ENCODE measurements at places on chromosomes 3 and 15.

DNA sequence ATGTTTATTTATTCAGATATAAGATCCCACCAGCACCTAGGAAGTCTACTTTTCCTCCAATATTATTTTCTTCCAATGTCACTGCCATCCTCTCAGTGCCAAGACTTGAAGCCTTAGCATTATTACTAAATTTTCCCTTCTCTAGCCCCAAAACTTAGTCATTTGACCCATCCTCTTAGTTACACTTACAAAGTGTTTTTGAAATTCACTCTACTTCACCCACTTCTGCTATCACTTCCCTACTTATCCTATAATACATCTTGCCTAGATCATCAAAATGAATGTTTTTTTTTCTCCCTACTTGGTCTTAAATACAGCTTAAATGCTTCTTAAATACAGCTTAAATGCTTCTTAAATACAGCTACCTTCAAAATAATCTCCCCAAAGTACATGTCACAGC lies 376.6 kb downstream of the RSL24D1 start:
- DNase-seq = no peak

GRCh38 chr3:77079988-77080610 lies 40.2 kb downstream of the ROBO2 start:
- no peak for DNase-seq

DNA sequence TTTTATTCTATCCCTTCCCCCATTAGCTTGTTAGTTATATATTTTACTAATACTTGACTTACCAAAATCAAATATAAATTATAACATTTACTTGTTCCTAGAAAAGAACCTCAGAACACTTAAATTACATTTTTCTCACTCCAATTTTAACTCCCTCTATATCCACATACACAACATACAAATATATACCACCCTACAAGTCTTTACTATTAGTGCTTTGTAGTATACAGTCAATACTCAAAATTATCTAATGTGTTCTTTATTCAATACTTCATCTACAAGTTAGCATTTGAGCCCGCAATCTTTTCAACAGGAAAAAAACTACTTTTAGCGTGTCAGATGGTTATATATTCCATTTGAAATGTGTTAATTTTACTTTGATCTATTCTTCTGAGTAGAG lies 100.3 kb downstream of the ADAM10 start:
- DNase-seq = no peak

- DNase-seq = no peak
Observed at GRCh38 chr15:94387849-94388441, 156.6 kb downstream of the MCTP2 start.

- DNase-seq = no peak
Observed at GRCh38 chr3:111566844-111567243, 24.8 kb downstream of the CD96 start.

GRCh38 chr3:196868297-196868661 lies 559 bp downstream of the SENP5 start:
- peak; percentile 16 for DNase-seq

DNA sequence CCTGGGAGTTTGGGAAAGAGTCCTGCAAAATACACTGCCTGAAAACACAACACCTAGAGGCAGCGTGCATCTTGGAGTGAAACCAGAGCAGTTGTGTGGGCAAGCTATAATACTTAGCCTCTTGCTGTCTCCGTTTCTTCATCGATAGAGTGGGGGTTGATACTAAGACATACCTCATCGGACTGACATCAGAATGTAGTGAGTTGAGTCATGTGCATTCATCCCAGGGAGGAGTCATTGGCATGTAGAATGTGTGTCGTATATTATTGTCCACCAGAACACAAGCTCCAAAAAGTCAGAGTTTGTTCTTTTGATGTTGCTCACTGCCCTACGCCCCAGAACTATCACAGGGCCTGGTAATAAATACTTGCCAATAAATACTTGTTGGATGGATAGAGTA lies 4.3 kb downstream of the SNTN start:
- DNase-seq = no peak

DNA sequence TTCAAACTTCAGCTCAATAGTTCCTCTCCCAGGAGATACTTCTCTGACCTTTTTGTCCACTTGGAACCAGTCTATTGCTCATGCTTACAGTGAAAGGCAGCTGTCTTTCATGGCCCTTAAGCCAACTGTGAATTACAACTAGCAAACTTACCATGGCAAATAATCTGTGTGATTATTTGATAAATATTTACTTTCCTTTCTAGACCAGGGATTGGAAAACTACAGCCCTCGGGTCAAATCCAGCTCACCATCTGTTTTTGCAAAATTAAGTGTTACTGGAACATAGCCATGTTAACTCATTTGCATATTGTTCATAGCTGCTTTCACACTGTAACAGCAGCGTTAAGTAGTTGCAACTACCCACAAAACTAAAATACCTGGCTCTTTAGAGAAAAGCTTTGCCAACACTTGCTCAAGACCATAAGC lies 289.1 kb upstream of the MCTP2 start:
- no peak for DNase-seq

All from NCI-H1930 (cell line).